ENCODE measurements at places on chromosomes 7 and 10.

- no peak overlapping the region for H3K4me3 ChIP-seq
- no peaks in the 10 kb centered on the region for H3K36me3 ChIP-seq
These were observed 163.7 kb downstream of the SEMA3D start for GRCh38 chr7:85023066-85023712.

GRCh38 chr10:132837905-132838304 lies 52.0 kb upstream of the NKX6-2 start:
- H3K27ac ChIP-seq: no peak overlapping the region
- peaks cover 6% of the 10 kb centered on the region for H3K4me1 ChIP-seq
- peaks cover 10% of the 10 kb centered on the region for H3K27me3 ChIP-seq
- ATAC-seq: no peak

- H3K4me3 ChIP-seq: no peak overlapping the region
- H3K27ac ChIP-seq: no peak overlapping the region
- H3K4me1 ChIP-seq: no peaks in the 10 kb centered on the region
- H3K27me3 ChIP-seq: no peaks in the 10 kb centered on the region
- H3K36me3 ChIP-seq: no peaks in the 10 kb centered on the region
These were observed 138.4 kb downstream of the BICC1 start for GRCh38 chr10:58651040-58651439.

DNA sequence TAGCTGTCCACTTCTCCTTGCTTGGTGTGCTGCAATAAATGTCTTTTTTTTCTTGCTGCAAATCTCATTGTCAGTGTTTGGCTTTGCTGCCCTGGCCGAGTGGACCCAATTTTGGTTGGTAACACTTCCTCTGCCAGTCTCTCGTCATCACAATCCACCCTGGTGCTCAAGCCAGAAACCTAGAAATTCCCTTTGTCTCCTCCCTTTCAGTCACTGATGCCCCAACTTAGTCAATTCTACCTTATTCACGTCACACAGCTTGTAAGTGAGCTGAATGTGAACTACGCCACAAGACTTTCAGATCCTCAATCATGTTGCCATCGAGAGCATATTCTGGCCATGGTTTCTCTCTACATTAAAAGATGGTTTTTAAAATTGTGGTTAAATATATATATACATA lies 13.0 kb upstream of the FRA10AC1 start:
- H3K4me3 ChIP-seq: peak overlapping the region; percentile 1
- H3K27me3 ChIP-seq: peaks cover 8% of the 10 kb centered on the region
- no peaks in the 10 kb centered on the region for H3K36me3 ChIP-seq
- peak overlapping the region; percentile 38 for H3K27ac ChIP-seq
- ATAC-seq: peak; percentile 93
- H3K4me1 ChIP-seq: peaks cover 38% of the 10 kb centered on the region

DNA sequence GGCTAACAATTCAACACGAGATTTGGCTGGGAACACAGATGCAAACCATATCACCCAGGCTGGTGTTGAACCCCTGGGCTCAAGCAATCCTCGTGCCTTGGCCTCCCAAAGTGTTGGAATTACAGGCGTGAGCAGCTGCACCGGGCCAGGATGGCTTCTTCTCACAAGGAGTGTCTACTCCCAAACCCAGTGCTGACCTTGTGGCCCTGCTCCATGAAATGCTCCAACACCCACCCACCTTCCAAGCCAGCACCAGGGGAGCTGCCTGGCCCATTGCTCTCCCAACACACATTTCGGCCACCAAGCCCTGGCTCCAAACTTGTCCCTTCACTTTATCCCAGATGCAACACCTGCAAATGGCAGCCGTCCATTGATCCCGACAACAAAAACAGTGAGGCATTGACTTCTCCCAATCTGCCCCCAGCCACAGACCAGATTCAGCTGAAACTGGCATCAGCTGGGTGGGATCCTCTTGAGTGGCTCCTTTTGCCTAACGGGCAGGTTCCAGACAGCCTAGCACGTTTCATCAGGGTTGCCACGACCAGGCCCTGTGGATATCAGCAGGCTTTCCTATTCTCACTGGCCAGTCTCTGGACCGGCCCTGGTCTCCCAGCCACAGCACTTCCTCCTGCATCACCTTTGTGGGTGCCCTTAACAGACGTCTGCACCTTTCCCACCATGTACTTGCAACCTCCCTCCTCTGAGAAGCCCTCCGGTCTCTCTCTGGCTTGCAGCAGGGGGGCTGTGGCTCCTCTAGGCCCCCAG lies 105.7 kb upstream of the CARD11 start:
- H3K36me3 ChIP-seq: no peaks in the 10 kb centered on the region
- peak overlapping the region; percentile 3 for H3K27ac ChIP-seq
- H3K4me1 ChIP-seq: peaks cover 38% of the 10 kb centered on the region
- ATAC-seq: peak; percentile 49
- no peaks in the 10 kb centered on the region for H3K27me3 ChIP-seq
- no peak overlapping the region for H3K4me3 ChIP-seq

DNA sequence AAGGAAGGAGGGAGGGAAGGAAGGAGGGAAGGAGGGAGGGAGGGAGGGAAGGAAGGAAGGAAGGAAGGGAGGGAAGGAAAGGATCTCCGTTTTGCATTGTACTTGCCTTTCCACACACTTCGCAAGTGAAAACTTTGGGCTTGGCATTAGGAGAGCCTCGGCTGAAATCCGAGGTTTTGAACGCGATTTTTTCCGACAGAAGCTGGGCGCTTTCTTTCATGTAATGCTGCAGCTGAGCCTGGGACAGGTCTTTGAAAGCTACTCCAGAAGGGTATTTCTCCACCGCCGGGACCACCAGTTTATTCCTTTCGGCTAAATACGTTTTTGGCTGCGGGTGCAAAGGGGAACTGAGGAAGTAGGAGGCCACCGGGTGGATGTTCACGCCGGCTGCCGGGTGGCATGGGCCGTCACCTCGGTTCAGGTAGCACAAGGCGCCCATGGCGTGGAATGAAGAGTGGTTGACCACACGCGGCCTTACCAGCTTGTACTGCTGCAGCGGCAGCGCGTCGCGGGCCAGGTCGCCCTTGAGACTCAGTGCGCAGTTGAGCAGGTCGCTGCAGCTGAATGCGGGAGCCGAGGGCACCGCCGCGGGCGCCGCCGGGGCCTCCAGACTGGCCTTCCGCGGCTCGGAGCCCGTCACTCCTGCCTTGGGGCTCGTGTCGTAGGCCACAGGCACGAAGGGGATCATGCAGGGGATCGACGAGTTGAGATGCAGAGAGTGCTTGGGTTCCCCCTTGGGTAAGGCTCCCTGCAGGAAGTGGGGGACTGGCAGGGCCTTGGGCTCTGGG lies 825 bp downstream of the FEZF1 start:
- no peaks in the 10 kb centered on the region for H3K36me3 ChIP-seq
- peaks cover 6% of the 10 kb centered on the region for H3K4me1 ChIP-seq
- no peak overlapping the region for H3K4me3 ChIP-seq
- peaks cover 93% of the 10 kb centered on the region for H3K27me3 ChIP-seq
- ATAC-seq: no peak

DNA sequence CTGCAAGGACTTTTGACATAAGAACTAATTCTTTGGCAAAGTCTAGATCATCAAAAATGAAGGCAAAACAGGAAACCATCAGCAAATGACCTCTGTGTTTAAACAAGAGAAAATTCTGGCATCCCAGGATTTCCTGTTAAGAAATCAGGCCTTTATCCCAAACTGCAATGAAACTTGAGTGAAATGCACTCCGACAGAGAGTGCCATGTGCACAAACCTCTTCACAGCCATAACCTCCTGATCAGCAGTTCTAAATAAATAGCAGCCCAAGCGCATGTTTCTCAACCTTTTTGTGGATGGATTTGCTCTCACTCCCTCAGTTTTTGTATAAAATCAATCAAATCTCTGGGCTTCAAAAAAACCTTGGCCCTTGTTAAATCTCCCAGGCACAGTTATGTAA lies 107.7 kb upstream of the EEPD1 start:
- no peak overlapping the region for H3K4me3 ChIP-seq
- H3K27ac ChIP-seq: no peak overlapping the region
- no peaks in the 10 kb centered on the region for H3K36me3 ChIP-seq
- H3K27me3 ChIP-seq: no peaks in the 10 kb centered on the region

DNA sequence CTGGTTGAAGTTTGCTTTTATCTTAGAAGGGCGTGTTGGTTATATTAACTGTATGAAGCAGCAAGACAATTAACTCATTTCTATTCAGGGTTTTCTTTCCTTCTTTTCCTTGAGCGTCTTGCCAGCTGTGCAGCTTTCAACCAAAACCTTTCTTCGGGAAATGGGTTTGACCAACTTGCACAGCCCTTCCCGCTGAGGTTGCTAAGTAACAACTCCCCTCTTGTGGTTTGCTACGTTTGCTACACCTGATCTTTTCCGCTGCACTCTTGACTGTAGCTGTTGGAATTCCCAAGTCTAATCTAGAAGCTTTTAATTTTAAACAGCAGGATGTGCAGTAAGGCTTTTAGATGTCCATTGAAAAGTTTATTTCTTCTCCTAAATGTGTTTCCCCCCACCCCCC lies 116.9 kb downstream of the CDCA7L start:
- peaks cover 38% of the 10 kb centered on the region for H3K27me3 ChIP-seq
- H3K36me3 ChIP-seq: no peaks in the 10 kb centered on the region
- ATAC-seq: no peak
- no peaks in the 10 kb centered on the region for H3K4me1 ChIP-seq
- no peak overlapping the region for H3K27ac ChIP-seq

All from stimulated activated memory B cell treated with anti-CD40 and anti-IgM and Interleukin-4, amounts not matched to agents 10 μg/mL and 1 μg/mL and 100 μg/mL, for 72 hours (primary cell).